Thyroid gland (tissue), 4 donors: ENCODE measurements at places on chromosomes 7 and 10. TPM values are rescaled to one million over a fixed set of nuclear protein-coding genes. Genes with fewer than 3 reads are reported as not detected.

DNA sequence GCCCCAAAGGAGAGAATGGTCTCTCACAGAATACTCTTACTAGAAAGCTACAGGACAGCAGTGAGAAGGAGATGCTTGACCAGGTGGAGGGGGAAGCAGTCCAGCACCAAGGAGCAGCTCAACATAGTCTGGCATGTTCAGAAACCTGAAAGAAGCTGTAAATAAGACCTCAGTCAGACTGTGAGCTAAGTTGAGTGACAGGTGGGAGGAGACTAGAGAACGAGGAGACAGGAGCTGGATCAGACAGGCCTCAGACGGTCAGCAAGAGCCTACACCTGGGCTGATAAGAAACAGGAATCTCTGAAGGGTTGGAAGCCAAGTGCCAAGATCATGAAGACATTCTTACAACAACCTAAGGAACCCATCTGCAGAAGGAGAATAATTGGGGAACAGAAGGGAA is 54.5 kb downstream of the ELMO1 start:
- no peaks in the 10 kb centered on the region for H3K27me3 ChIP-seq
- no peaks in the 10 kb centered on the region for H3K36me3 ChIP-seq
- no peak overlapping the region for H3K4me3 ChIP-seq
- DNase-seq: no peak
- H3K4me1 ChIP-seq: peaks cover 70% of the 10 kb centered on the region

HOGA1 gene
- 4.5 TPM for total RNA-seq

AGR2 gene
- not detected for total RNA-seq

DNA sequence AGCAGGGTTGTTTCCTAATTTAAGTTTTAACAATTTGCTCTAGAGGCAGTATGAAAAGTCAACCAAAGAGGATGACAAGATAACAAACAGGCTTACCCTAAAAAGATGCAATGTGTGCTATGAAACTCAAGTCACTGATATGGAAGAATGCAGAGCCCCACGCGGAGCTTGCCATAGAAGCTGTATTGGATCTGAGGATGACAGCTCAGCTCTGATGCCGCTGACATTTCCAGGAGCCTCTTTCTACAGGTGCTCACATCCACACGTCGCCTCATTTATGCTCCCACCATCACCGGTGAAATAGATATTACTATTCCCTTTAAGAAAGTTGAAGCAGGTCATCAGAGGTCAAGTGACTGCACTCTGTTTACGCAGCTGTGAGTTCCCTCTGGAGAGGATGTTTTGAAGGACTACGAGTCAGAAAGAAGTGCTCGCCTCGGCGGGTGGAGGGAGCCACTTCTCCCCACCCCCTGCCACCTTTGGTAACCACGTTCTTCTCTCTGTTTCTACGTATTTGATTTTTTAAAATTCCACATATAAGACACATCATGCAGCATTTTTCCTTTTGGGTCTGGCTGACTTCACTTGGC is 275.4 kb downstream of the GLRX3 start:
- H3K36me3 ChIP-seq: no peaks in the 10 kb centered on the region
- no peaks in the 10 kb centered on the region for H3K27me3 ChIP-seq
- no peak overlapping the region for H3K4me3 ChIP-seq
- no peak for DNase-seq
- no peak overlapping the region for H3K27ac ChIP-seq

DYNC1I1 gene
- 11.9 TPM for total RNA-seq

- DNase-seq: no peak
- no peaks in the 10 kb centered on the region for H3K27me3 ChIP-seq
- no peak overlapping the region for H3K4me3 ChIP-seq
- H3K4me1 ChIP-seq: peaks cover 16% of the 10 kb centered on the region
These were observed 25.3 kb downstream of the IKZF1 start for GRCh38 chr7:50329775-50330174.

CTTNBP2 gene
- total RNA-seq: 13.8 TPM

DNA sequence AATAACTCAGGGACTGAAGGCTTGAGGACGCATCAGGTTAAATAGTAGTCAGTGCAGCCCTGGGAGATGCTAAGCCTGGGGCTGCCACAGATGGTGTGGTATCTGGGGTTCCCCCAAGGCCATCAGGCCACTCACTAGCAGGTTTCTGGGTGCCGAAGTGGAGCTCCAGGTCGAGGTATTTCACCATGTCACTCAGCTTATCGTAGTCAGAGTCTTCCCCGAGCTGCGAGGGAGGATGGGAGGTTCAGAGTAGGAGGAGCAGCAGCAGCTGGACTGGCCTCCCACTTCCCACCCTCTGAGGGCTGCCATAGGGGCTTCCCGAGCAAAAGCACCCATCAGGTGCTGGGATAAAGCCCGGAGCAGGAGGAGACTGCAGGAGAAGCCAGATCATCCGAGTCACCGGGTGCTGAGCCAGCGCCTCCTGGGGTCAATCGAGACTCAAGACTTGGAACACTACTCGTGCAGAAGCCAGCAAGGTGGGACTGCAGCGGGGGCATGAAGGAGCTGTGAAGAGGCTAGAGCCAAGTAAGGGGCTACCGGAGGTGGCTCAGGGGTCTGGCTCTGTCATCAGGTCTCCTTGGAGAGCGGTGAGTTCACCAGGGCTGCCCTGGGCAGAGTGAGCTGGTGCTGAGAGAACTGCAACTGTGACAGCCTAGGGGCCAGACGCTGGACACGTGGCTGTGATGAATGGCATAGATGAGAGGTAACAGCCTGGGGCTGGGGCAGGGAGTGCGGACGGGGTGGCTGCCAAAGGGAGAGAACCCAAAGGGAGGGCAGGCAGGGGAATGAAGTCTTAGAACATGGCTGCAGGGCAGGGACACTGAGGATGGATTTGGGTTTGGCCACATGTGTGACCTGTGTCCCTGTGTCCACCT is 45.3 kb downstream of the GRID2IP start:
- no peak overlapping the region for H3K4me3 ChIP-seq
- no peaks in the 10 kb centered on the region for H3K27me3 ChIP-seq
- H3K4me1 ChIP-seq: peaks cover 15% of the 10 kb centered on the region
- no peaks in the 10 kb centered on the region for H3K36me3 ChIP-seq
- DNase-seq: no peak

- peak; percentile 79 for DNase-seq
- H3K27ac ChIP-seq: no peak overlapping the region
- H3K4me3 ChIP-seq: no peak overlapping the region
- no peaks in the 10 kb centered on the region for H3K4me1 ChIP-seq
- no peaks in the 10 kb centered on the region for H3K36me3 ChIP-seq
These were observed 31.7 kb downstream of the PAPOLB start for GRCh38 chr7:4830176-4830575.

GRCh38 chr7:51237446-51238133 is 79.0 kb downstream of the COBL start:
- DNase-seq: no peak
- peaks cover 24% of the 10 kb centered on the region for H3K4me1 ChIP-seq
- no peak overlapping the region for H3K27ac ChIP-seq
- no peaks in the 10 kb centered on the region for H3K36me3 ChIP-seq

- DNase-seq: no peak
- H3K4me3 ChIP-seq: no peak overlapping the region
- H3K27ac ChIP-seq: no peak overlapping the region
- H3K4me1 ChIP-seq: peaks cover 3% of the 10 kb centered on the region
- H3K36me3 ChIP-seq: no peaks in the 10 kb centered on the region
These were observed 12.0 kb downstream of the EEPD1 start for GRCh38 chr7:36165059-36165458.

OR2A5 gene
- not detected for total RNA-seq

DNA sequence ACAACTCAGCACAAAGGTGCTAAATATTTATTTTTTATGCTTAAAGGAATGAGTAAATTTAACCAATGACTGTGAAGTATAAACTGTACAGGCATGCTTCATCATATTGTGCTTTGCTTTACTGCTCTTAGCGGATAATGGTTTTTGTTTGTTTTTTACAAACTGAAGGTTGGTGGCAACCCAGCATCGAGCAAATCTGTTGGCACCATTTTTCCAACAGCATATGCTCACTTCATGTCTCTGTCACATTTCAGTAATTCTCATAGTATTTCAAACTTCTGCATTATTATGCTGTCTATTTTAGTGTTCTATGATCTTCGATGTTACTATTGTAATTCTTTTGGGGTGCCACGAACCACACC is 22.8 kb downstream of the BRAF start:
- peaks cover 31% of the 10 kb centered on the region for H3K4me1 ChIP-seq
- no peak overlapping the region for H3K27ac ChIP-seq
- H3K27me3 ChIP-seq: no peaks in the 10 kb centered on the region
- H3K4me3 ChIP-seq: no peak overlapping the region
- no peak for DNase-seq
- H3K36me3 ChIP-seq: no peaks in the 10 kb centered on the region
